ENCODE measurements at places on chromosomes 1 and 21.

DNA sequence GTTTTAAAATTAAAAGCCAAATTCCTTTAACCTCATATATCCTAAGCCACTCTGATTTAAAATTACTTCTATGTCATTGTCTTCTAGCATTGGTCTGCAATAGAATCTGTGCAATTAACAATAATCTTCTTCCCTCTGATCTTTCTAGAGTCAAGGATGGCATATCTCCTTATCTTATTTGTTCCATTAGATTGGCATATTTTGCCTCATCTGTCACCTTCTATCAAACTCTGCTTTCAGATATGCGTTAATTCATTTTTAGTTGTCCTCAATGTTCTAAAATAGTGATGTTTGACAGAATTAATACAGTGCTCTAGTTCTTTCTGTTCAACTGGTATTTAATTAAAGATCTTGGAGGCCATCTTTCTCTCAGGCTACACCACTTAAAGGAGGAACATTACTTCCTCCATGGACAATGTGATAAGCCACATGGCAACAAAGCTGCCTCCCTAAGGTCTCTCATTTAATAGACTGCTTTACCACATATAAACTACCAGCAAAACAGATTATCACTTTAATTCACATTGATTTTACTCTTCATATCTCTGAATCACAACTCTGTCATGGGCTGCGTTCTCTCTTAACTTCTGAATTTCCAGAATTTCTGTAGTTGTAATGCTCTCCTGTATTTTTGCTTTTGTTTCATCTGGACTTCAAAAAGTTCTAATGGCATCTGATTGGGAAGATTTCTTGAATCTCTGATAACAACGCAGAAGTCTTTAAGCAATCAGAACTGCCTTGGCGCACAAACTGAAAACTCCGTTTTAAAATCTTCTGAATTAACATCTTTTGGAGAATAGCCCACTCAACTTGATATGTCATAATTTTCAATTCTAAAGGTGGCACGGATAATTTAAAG lies 2.8 kb downstream of the NRIP1 start:
- DNase-seq, result peak; percentile 7

DNA sequence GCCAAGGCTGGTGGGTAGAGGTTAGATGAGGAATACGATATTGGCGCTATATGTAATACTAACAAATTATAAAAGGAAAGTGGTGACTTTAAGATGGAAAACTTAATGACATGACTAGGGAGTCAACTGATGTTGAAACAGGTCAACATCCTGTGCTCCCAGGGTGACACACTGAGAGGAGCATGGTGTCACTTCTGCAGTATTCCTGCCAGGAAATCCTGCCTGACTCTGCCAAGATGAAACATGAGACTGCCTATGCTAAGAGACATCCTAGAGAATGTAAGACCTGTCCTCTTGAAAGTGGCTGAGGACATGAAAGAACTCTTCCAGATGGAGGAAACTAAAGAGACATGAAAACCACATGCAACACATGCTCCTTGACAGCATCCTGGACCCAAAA lies 65.0 kb upstream of the KCND3 start:
- DNase-seq, result no peak

DNA sequence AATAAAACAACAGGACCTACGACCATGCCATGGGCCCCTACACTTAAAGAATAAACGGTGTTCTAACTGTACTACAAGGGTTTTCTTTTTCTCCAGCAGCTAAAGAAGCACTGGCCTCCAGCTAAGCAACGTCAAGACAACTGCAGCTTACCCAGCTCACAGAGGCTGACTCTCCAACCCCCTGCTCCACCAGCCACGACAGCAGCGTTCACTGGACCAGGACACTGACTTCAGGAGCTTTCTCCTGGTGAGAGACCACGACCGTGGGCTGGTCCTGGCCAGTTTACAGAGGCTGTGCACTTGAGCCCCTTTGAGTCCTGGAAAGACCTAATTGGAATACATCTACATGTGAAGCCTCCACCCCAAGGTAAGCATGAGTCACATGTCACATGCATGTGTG lies 39.4 kb downstream of the WNT9A start:
- DNase-seq, result no peak

DNA sequence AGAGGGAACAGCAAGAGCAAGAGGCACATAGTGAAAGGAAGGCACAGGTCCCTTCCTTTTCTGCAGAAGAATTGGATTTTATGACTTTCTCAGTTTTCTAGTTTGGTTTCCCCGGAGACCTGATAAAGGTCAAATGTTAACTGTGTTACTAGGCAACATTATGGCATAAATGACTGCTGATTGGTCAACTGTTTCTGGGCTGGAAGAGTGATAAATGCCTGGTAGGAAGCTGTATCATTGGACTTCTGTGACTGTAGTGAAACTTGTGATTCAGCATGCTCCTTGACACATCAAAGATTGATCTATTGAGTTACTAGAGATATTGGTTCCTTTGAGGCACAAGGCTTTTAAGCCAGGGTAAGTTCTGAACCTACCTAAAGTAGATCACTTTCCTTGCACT lies 55.7 kb downstream of the LRRC8C start:
- DNase-seq, result no peak

DNA sequence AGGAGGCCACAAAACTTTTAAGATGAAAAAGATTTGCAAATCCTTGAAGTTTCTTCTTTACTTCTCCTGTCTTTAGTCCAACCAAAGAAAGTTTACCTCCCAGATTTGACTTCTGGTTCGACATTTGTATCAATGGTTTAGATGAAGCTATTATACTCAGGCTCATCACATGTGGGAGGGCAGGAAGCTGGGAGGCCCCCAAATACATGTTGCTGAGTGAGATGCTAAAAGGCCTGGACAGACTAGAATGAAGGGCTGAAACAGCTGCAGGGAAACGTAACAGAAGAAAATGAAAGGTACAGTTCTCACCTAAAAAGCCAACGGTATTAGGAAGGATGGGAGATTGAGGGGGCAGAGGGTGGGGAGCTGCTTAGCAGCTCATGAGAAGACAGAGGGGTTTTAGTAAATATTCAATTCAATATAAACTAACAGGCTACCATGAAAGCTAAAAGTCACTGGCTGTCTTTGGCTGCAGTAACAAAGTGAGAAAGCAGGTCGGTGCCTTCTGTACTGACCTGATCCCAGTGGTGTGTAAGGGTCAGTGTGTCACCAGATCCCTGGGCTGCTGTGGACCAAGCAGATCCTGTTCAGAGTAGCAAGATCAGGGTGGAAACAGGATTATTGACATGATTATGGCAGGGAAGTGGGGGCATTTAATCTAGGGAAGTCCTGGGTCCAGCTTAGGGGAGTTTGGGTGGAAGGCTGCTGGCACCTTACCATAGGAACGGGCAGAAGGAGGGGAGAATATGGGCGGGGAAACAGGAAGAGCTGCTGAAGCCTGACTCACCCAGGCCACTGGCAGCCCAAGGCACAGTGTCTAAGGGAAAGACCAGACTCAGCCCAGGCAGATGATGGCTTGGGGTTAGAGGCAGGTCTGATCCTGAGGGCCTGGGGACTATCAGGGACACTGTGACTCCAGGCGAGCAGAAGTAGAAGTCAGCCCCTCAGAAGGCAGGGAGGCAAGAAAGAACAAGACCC lies 60.4 kb downstream of the KCNN3 start:
- peak; percentile 30 for DNase-seq

- DNase-seq, result no peak
Measured at GRCh38 chr1:96002969-96003964, 718.3 kb upstream of the PTBP2 start.

GRCh38 chr1:42966688-42967612 lies 8.3 kb upstream of the SLC2A1 start:
- DNase-seq, result peak; percentile 96

- DNase-seq, result no peak
Measured at GRCh38 chr21:16676391-16676790, 836.5 kb upstream of the CXADR start.

- no peak for DNase-seq
Measured at GRCh38 chr1:174028495-174028894, 6.3 kb upstream of the RC3H1 start.

DNA sequence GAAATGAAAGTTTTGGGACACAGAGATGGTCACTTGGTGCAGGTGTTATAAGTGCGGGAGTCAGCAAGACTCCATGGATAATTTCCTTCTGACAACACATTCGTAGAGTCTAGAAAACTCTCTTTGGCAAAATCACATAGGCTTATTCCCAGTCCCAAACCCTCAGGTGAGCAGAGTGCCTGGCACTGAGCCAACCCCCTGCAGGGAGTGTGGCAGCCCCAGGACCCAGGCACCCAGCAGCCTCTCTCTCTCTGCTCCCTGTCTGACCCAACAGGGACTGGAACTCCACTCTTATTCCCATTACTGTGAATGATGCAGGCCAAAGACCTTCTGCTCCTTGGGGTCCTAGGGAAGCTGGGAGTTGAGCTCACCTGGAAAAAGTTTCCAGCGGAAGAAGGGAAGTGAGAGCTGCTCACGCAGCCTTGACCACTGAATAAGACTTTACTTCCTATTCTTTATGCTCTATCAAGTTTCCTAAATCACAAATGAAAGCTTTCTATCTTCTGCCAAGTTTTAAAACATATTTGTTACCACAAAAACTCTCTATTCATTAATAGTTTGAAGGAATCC lies 132.6 kb upstream of the ETV3 start:
- no peak for DNase-seq

DNA sequence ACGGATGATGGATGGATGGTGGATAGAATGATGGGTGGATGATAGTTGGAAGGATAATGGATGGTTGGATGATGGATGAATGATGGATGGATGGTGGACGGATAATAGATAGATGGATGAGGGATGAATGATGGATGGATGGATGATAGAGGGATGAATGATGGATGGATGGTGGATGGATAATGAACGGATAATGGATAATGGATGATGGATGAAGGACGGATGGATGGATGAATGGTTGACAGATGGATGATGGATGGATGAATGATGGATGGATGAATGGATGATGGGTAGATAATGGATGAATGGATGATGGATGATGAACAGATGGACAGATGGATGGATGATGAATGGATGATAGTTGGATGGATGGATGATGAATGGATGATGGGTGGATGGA lies 255.1 kb downstream of the NPHP4 start:
- no peak for DNase-seq

GRCh38 chr1:187648091-187648490 lies 819.3 kb downstream of the PLA2G4A start:
- no peak for DNase-seq

- DNase-seq, result no peak
Measured at GRCh38 chr1:19894218-19894617, 12.0 kb downstream of the OTUD3 start.

GRCh38 chr1:187390215-187390818 lies 561.6 kb downstream of the PLA2G4A start:
- peak; percentile 28 for DNase-seq

DNA sequence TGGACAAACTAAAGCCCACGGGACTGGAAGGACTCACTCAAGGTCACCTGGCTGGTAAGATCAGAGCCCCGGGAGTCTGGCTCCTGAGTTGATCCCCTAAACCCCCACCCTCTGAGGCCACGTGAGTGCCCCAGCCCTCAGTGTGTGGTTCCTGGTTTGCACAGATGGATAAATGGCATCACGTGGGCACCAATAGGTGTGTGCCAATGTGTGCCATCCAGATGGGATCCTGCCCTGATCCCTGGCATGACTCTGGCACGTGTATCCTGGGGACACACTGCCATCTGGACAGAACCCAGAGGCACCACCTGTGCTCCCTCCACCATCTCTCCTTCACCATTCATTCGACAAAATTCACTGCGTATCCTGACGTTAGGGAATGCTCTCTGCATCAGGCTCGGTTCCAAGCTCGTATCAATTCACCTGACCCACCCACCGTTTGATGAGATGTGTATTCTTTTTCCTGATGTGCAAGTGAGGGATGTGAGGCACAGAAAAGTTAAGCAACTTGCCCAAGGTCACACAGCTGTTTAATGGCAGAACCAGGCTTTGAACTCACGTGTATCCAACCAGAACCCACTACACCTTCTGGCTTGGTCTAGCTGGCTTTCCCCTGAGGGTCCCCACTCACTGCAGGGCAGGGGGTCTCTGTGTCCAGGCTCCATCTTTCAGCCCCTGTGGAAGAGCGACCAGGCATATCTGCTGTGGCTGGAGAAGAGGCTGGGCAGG lies 49.8 kb upstream of the PAX7 start:
- DNase-seq, result no peak

DNA sequence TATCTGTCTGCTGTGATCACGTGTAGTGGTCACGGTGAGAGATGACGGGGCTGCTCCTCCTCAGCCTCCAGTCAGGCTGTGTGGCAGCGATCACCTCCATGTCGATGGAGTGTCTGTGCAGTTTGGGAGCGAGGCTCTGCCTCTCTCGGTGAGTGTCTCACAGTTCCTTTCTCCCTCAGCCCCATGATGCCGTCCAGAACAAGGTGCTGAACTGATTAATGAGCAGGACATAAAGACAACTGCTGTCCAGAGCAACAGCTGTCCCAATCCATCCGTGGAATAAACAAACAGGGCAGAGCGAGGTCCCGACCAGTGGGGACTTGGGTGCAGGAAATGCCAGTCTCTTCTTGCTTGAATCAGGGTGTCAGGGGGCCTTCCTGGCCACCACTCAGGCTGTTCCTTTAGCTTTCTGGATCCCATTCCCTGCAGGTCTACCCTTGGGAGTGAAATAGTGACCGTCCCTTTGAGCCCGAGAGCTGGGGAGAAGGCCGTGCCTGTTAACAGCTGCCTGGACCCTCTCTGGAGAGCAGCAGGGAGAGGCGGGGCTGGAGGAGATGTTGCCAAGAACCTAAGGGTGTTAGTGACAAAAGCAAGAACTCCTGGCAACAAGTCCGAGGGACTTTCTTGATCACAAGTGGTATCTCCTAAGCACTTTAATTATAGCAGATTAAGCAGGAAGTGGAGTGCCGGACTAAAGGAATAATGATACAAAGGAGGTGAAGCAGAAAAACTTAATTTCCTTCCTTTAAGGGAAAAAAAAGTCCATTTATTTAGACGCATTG lies 443.9 kb downstream of the KIF26B start:
- DNase-seq, result no peak

DNA sequence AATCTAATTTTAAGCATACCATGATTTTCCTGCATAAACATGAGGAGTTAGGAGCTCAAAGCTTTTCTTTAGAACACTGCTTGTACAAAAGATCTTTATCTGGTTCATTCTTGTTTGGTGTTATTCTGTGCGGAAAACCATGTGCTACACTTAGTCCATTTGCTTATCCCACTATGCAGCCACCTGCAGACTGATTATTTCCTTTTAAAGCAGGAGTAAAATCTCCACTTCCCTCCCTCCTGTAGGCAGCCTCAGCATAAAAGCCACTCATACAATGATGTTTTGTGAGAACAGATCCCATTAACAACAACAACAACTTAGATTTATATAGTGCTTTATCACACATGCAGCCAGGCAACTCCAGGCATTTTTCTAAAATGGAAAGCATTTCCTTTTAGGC lies 355.3 kb upstream of the NEGR1 start:
- no peak for DNase-seq

Measured in HCEC 1CT (cell line).